Right cardiac atrium (tissue), 5 donors: ENCODE measurements at places on chromosomes 5 and 9. TPM values are rescaled to one million over a fixed set of nuclear protein-coding genes. Genes with fewer than 3 reads are reported as not detected.

SLC36A2 gene
- polyA plus RNA-seq = 0.14 TPM

BTNL3 gene
- 0.11 TPM for polyA plus RNA-seq

TNPO1 gene
- polyA plus RNA-seq = 11.3 TPM

ITGA2 gene
- 0.50 TPM for polyA plus RNA-seq

EQTN gene
- polyA plus RNA-seq = not detected

MEIKIN gene
- 0.20 TPM for polyA plus RNA-seq

SLC2A6 gene
- polyA plus RNA-seq = 3.7 TPM

AK8 gene
- 0.66 TPM for polyA plus RNA-seq

DDX4 gene
- not detected for polyA plus RNA-seq

PIGO gene
- polyA plus RNA-seq = 10.0 TPM

PCDH12 gene
- 3.0 TPM for polyA plus RNA-seq

ZFP2 gene
- polyA plus RNA-seq = 0.86 TPM

TEX48 gene
- polyA plus RNA-seq = not detected

ZNF366 gene
- 2.5 TPM for polyA plus RNA-seq

TPPP gene
- 12.2 TPM for polyA plus RNA-seq

RNF183 gene
- not detected for polyA plus RNA-seq
